ENCODE measurements at places on chromosomes 5 and 9.
A peak's percentile ranks its signal among the peaks of the same experiment; 100 is the strongest.

DNA sequence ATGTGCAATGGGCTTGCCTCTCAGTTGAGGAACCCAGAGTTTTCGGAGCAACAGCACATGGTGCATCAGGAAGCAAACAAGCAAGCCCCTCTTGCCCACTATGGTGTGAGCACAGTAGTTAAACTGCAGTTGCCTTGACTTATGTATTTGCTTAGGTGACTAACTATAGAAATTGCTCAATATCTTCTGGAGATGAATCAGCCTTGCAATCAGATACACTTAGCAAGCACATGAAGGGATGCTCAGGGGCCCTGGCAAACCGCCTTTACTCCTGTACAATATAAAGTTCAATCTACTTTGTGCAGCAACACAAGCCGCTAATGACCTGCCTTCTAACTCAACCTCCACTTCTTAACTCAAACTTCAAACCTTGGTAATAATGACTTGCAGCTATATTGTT lies 581.7 kb upstream of the RIOK2 start:
- no peak for DNase-seq

GRCh38 chr9:134590240-134591081 lies 51.1 kb upstream of the COL5A1 start:
- no peak for DNase-seq

- DNase-seq, result no peak
Observed at GRCh38 chr5:87243161-87243844, 24.4 kb upstream of the RASA1 start.

GRCh38 chr5:14054111-14054854 lies 88.9 kb upstream of the TRIO start:
- DNase-seq, result no peak

- DNase-seq, result no peak
Observed at GRCh38 chr5:95471942-95472341, 80.8 kb downstream of the FAM81B start.

- DNase-seq, result no peak
Observed at GRCh38 chr5:171392585-171393159, 5.0 kb downstream of the NPM1 start.

DNA sequence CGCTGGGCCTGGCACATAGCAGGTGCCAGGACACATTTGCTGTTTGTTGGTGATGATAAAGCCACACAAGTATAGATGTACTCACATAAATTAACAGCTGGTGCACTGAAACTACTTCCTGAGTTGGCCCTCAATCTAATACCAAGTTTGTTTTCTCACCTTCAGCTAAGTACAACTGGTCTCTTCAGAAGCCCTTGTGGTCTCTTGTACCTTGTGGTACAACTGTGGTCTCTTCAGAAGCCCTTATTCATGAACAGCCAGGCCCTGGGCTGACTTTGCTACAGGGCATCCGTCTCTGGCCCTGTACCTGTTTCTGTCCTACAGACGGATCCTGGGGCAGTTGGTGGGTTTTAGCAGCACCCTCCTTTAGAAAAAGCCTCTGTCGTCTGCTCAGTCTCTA lies 81.5 kb downstream of the DAB2IP start:
- DNase-seq, result no peak

DNA sequence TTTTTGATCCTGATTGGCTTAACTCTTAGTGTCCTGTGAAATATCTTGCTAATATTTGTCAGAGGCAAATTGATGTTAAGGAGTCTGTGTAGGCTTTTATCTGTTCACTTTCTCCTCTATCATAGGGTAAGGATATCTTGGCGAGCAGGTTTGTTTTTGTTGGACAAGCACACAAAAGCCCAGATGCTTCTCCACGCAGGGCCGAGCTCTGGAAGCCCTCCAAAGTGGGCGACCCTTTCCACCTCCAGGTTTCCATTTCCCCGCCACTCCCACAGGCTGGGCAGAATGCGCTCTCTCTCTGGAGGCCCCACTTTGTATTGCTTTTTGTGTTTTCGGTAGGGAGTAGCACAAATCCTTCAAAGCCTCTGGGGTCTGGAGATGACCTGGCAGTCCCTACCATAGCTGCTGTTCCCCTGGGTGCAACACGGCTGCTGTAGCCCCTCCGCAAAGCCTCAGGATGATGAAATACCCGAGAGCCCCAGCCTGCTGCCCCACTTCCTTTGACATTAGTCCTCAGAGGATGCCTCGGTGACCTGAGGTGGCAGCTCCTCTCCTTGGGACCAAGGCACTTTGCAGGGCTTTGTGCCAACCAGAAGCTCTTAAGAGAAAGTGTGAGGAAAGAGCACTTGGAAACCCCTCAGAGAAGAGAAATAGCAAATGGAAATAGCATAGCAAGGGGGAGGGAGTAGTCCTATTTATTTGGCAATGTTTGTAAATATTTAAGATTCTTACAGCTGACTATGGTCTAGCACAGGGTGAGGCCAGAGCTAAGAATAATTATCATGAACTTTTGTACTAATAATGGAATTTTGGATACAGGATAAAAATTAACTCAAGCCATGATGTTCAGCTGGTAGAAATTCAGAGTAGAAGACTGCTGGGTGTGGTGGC lies 122.8 kb downstream of the ARHGEF28 start:
- DNase-seq, result no peak

DNA sequence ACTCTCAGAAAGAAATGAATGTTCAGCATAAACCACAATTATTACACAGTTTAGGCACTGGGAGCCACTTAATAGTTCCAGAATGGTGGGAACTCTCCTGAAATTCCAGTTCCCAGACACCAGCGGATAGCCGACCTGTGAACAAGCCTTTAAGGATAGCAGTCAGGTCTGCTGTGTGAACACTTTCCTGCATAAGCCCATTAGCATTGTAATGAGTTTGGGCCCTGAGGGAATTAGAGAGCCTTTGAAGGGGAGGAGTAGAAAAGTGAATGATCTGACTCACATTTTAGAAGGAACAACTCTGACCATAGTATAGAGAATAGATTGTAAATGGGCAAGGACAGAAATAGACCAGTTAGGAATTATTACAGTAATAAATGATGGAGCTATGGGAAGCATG lies 189.1 kb downstream of the ADGRV1 start:
- DNase-seq, result no peak

- no peak for DNase-seq
Observed at GRCh38 chr5:68894673-68895072, 199.1 kb upstream of the SLC30A5 start.

- no peak for DNase-seq
Observed at GRCh38 chr5:127031863-127032232, 1.5 kb upstream of the MARCHF3 start.

- peak; percentile 19 for DNase-seq
Observed at GRCh38 chr9:81649475-81650240, 39.7 kb downstream of the TLE1 start.

DNA sequence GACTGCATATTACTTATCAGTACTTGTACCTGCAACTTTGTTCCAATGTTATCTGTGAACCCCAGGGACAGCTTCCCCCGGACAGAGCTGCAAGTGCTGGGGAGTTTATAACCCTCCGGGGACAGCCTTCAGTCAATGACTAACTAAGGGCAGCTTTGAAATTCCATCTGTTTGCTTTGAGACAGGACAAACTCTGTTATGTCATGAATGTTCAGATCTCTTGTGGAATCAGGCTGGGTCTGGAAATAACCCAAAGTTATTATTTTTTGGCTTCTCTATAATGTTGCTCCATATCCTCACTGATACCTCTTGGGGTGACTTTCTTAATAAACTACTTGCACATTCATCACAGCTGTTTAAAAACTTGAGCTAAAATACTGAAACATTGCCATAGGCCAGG lies 617.5 kb upstream of the TLE4 start:
- DNase-seq, result no peak

DNA sequence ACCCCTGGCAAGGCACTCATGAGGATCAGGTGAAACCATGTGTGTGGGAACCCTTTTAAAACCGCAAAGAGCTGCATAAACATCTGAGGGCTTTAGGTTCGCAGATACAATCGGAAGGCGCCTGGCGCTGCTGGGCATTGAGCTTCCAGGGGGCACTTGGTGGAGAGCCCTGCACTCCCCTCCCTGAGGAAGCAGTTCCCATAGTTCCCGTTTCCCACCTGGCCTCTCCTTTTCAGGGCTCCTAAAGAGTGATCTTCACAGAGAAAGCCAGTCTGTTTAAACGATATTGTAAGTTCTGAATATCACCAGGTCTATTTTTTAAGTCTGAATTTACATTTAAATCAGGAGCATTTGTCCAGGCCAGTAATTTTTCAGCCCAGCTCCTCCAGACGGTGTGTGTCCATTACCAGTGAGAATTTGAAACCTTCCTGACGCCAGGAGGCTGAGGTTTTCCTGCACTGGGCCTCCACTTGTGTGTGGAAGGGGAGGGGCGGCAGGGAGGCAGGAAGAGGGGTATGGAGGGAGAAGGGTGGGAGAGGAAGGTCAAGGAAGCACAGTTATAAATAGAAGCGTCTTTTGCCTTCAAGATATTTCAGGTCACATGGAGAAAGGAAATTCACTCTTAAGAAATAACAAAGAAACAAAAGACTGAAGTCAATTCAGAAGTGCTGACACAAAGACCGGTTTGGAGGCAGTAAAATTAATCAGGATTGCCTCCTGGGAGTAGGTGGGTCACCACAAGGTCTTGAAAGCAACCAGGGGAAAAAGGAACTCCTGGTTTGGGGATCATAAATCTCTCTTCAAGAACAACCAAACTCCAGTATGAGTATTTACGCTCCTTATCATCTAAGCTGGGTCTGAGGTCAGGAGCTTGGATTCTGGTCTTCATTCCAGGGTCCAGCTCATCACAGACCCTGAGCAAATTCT lies 14.3 kb upstream of the MGAT1 start:
- no peak for DNase-seq

GRCh38 chr5:139569270-139569955 lies 8.3 kb downstream of the UBE2D2 start:
- no peak for DNase-seq

- no peak for DNase-seq
Observed at GRCh38 chr9:79053598-79053997, 518.2 kb upstream of the TLE4 start.

- no peak for DNase-seq
Observed at GRCh38 chr5:107806271-107806670, 135.5 kb upstream of the EFNA5 start.

DNA sequence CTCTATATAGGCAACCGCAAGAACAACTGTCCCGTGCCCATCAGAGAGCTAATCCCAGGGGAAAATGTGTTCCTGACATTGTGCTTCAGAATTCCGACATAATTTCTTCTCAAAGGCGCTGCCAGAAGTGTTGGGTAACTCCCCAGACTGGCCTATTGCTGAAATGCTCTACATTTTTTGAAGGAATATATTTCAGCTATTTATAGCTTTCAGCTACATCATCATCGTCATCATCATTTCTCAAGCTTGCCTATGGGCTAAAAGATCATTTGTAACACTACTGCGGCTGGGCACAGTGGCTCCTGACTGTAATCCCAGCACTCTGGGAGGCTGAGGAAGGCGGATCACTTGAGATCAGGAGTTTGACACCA lies 49.7 kb downstream of the MYO10 start:
- no peak for DNase-seq

DNA sequence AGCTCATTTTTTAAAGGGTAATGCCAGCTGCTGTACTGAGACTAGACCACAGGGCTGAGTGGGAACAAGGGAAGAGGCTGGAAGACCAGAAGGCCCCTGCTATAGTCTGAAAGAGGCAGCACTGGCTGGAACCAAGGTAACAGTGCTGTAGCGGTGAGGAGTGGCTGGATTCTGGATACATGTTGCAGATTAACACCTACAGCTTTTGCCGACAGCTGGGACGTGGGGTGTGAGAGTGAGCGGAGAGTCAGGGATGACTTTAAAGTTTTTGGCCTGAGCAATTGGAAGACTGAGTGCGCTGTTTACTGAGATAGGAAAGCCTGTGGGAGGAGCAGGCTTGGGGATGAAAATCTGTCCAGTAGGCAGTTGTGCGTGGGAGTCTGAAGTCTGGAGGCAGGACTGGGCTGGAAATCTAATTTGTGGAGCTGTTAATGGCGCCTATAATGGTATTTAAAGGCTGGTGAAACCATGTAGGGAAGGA lies 26.5 kb downstream of the AQP7 start:
- DNase-seq, result no peak

DNA sequence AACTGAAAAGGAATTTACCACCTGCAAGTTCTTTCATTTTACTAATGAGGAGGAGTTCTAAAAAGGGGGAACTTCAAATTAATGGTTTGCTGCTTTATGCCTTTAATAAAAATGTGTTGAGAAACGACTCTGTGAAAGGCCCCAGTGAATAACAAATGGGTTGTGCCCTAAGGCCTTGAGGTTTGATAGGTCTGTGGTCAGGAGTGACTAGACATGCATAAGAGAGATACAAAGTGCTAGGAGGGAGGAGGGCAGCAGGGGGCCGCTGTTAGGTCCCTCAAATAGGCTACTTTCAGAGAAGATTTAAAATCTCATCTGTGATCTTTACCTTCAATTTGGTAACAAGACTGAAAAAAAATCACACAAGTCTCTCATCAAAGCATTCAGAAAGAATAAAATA lies 58.3 kb downstream of the FAM81B start:
- DNase-seq, result no peak

DNA sequence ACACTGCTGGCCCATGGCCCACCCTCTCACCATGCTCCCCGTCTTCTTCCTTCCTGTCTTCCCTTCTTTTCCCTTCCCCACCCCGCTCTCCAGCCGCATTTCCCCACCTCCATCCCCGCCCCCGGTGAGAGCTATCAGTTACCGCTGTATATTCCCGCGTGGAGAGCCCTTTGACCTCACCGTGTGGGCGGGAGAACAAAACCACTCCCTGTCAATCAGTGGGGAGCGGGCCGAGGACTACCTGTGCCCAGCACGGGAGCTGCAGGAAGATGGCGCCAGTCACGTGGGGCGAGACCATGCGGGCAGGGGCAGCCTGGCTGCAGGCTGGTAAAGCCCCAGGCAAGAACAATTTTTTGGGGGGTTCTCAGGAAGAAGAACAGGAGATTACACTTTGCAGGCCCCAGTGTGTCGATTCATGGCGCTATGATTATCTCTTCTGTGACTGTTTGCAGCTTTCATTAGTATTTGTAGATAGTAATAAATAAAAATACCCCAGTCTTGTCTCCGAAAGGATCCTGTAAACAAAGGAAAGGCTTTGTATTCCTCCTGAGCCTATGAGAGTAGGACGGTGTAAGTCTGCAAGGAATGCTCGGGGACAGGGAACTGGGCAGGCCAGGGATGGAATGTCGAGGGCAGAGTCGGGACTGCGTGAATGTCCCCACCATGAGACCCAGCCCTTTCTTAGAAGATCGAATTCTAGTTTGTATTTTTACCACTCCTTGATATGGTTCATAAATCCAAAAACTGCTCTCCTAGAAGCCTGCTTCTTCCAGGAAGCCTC lies 14.8 kb upstream of the DMRT1 start:
- no peak for DNase-seq

- DNase-seq, result no peak
Observed at GRCh38 chr5:34651791-34652190, 4.3 kb upstream of the RAI14 start.

GRCh38 chr5:172147857-172148256 lies 40.2 kb downstream of the STK10 start:
- DNase-seq, result no peak

GRCh38 chr9:109310486-109310901 lies 10.4 kb downstream of the EPB41L4B start:
- no peak for DNase-seq

GRCh38 chr5:97009212-97009898 lies 73.5 kb downstream of the LNPEP start:
- DNase-seq, result no peak

- no peak for DNase-seq
Observed at GRCh38 chr5:31397926-31398557, 133.9 kb downstream of the DROSHA start.

- DNase-seq, result peak; percentile 49
Observed at GRCh38 chr5:96614110-96614691, 48.0 kb upstream of the CAST start.

Data from neural crest cell (in vitro differentiated cells).